Right ventricle myocardium inferior (tissue), 1 donor: ENCODE measurements at places on chromosomes 1 and 21.

DNA sequence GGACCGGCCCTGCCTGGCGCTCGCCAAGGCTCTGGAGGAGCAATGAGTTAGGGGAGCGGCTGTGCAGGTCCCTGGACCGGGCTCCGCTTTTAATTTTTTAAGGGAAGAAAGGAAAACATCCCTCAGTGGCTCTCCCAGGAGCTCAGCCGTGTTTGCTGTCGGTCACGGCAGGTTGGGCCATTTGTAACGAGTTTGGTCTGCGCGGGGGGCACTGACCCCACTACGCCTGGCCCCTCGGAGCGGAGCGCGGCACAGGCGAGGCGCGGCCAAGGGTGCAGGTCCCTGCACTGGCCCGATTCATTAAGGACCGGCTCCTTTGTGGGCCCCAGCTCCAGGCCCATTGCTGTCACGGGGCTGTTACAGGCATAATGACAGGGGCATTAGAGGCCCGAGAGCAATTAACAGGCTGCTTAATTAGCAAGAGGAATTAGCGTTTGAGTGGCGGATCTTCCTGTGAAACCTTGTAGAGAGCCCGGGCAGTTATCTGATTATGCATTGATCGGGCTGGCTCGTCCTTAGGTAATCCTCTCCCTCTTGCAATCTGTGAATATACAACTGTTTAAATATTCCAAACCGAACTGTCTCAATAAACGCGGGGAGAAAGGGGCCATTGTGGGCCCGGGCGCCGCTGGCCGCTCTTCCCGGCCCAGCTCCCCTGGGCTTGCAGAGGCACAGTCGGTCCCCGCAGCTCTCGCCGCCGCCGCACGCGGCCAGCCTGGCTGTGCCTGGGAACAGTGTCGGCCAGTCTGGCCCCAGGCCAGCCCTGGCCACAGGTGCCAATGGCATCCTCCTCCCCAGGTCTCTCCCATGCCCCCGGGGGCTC is 56.8 kb downstream of the PRDM16 start:
- no peak for DNase-seq

- no peak for DNase-seq
Observed at GRCh38 chr1:186770421-186770820, 58.3 kb upstream of the PLA2G4A start.

GRCh38 chr21:42724226-42724920 is 71.0 kb downstream of the PDE9A start:
- DNase-seq, result no peak

- DNase-seq, result no peak
Observed at GRCh38 chr1:151838222-151839081, 1.2 kb downstream of the C2CD4D start.

DNA sequence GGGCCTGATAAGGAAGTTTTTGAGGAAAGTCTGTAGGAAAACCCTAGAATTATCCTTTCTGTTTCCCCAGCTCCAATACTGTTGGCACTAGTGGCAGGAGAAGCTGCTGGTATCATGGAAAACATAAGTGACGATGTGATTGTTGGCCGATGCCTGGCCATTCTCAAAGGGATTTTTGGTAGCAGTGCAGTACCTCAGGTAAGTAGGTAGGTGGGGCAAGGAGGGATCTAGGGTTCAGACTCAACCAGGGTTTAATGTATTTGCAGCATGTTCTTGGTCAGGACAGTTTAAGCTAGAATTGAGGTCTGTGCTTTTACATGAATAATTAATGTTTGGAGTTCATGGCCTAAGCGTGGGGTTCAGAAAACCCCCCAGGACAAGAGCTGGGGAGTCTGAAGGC is 62.1 kb downstream of the KDM1A start:
- DNase-seq, result no peak

DNA sequence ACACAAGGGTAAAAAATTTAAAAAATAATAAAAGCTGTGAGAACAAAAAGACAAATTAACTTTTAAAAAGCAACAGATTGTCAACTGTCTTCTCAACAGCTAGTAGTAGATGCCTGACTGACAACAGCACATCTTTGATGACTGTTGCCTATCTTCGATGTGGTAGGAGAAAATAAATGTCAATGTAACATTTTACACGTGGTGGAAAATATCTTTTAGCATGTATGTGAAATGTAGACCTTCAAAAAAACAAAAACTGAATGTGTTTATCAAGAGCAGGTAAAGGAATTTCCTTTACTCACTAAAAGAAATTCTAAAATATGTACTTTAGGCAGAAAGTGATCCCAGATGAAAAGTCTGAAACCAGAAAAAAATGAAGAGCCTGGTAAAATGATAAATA is 42.9 kb downstream of the CD53 start:
- no peak for DNase-seq

- DNase-seq, result no peak
Observed at GRCh38 chr1:186626356-186626932, 53.8 kb downstream of the PTGS2 start.

DNA sequence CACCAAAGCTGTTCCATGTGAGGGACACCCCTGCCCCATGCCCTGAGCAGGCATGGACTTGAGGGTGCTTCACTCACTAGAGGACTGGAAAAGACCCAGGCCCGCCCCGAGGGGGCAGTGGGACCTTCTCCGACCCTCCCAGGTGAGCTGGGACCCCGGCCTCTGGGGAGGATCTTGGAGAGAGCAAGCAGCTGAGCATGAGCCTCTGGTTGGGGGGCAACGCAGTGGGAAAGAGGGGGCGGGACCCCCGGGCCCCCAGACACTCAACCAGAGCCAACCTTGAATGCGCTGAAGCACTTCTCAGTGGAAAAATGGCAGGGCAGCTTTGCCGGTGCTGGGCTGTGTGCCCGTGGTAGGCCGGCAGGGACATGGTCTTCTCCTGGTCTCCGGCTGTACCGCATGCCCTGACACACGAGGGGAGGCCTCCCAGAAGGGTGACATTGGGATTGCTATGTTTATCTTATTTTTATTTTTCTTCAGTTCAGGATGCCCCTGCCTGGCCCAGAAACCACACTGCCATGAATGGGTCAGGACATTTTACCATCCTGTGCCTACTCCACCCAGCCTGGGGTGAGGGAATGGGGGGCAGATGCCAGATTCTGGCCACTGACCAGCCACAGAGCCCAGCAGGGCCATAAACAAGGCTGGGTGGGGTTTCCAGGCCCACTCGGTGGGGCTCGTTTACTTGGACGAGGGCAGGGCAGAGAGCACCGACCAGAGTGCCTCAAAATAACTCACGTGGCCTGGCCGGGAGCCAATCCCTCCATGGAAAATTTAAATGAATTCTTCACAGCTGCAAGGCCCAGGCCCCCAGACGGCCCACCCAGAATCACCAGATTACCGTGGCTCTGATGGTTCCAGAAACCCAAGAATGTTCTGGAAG is 17.2 kb upstream of the LAPTM5 start:
- no peak for DNase-seq

- DNase-seq, result no peak
Observed at GRCh38 chr1:230827801-230828200, 40.5 kb downstream of the C1orf198 start.

DNA sequence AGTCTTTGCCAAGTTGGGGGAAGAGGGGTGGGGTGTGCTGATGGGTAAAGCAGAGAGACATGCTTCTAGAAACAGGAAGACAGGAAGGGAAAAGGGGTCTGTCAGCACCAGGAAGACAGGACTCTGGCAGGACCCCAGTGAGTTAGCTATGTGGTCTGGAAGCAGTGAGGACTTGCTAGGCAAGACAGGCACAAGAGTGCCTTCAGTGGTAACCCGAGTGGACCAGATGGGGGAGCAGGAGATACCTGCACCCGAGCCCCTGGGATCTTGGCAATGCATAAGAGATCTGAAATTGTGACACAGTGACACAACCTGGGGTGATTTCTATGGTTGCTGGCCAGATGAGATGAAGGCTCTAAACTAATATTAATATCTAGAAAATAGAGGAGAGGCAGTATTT is 7.0 kb downstream of the TLR5 start:
- DNase-seq, result no peak

GRCh38 chr1:197761654-197762053 is 13.6 kb downstream of the DENND1B start:
- DNase-seq, result no peak

DNA sequence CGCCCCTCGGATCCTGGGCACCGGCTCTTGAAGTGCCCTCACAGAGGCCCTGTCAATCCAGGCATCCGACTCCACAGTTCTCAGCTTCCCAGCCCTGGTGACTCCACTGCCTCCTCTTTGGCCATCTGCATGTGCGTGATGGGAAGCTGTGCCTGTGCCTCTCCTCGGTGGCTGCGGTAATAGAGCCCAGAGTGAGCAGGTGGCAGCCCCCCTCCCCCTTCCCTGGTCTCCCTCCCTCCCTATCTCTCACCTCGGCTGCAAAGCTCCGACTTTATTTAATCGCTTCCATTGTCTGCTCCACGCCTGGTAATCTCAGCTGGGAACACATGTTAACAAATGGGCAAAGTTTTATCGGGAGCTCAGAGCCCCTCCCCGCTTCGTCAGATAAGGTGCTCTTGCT is 91.9 kb downstream of the IGSF21 start:
- no peak for DNase-seq

GRCh38 chr1:58804853-58805565 is 21.2 kb upstream of the JUN start:
- no peak for DNase-seq

DNA sequence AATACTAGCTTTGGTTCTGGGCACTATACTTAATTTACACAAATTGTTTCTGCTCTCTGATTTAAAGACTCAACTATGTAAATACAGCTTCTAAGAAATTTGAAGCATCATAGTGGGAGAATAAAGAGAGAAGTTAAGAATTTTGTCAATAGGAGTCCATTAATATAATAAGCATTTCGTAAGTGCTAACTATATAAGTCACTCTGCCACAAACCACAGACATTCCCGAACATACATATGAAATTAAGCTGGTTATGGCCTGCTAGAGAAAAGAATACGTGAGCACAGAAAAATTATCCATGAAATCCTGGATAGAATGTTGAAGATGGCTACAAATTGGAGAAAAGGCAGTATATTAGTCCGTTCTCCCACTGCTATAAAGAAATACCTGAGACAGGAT is 526.2 kb downstream of the MRPL39 start:
- DNase-seq, result no peak

- no peak for DNase-seq
Observed at GRCh38 chr1:200837931-200838571, 34.7 kb upstream of the GPR25 start.

DNA sequence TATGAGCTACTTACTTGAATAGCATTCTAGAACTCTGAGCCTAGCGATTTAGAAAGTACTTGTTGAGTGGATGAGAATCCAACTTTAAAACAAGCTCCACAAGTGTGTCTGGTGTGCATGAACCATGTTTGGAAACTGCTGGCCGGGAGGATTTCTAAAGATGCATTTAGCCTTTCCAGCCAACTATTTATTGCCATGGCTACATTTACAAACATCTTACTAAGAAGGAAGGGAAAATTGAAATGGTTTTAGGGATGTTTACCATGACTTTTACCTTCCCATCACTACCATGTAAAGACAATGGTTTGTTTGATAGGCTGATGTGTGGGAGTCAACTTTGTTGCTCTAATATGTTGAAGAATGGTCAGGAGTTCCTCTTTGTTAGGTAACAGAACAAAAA is 37.7 kb upstream of the ARHGAP29 start:
- DNase-seq, result no peak

GRCh38 chr1:185574139-185574875 is 159.9 kb upstream of the HMCN1 start:
- no peak for DNase-seq

GRCh38 chr1:46466477-46467182 is 23.0 kb upstream of the DMBX1 start:
- DNase-seq, result peak; percentile 60

DNA sequence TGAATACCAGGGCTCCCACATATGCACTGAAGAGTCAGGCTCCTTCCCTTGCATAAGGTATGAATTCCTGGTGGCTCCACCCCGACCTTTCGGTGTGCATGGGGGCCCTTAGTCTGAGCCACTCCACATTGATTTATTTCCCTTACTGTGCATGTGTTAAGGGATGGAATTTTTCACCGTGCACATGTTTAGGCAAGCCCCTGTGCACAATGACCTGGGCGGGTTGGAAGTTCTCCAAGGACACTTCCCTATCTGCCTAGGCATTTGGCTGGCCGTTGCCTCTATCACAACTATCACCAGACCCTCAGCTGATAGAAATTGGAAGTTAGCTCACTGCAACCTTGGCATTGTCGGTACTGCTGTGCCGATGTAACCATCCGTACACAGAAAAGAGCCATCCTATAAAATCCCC is 9.7 kb downstream of the S100A6 start:
- DNase-seq, result no peak

- DNase-seq, result peak; percentile 65
Observed at GRCh38 chr1:12453400-12454343, 164.3 kb downstream of the DHRS3 start.

GRCh38 chr1:243710467-243710866 is 139.6 kb downstream of the AKT3 start:
- no peak for DNase-seq

DNA sequence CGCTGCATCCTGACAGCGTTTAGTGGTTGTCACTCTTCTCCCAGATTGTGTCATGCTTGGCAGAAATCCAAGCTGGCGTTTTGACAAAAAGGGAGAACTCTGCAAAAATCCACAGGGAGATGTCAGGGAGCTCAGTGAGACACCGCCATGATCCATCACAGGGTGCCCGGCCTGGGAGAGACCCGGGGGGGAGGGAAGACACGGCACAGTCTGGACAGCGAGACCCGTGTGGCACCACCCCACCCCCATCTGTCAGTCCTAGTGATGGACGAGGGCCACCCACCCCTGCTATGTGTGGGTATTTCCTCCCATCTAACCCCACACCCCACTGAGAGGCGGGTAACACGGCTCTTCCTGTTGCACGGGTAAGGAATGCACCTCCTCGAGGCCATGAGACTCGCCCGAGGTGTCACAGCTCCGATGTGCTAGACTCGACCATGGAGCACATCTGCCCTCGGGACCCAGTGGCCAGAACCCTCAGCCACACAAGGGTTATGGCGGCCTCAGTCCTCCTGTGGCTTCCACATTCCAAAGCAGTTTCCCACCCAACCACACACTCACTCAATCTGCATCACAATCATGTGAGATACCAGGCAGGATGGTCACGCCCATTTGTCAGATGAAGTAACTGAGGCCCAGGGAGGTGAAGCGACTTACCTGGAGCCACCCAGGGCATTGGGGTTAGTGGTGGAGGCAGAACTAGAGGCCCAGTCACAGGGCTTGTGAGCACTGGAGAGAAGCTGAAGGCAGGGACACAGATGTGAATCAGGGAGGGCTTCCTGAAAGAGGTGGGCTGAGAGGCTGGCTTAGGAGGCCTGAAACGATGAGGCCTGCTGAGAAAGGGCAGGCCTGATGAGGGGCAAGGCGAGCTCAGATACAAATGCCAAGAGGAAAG is 688.5 kb downstream of the MATN1 start:
- DNase-seq, result no peak
